Activated T-helper 1 cell treated with anti-CD3 and anti-CD28 coated beads, Interleukin-12 subunit alpha, Interleukin-12 subunit beta, Interleukin-2, Interleukin-4 antibody, amounts not matched to agents 30 ng/mL and 10 ng/mL and 1 ng/mL, durations not matched to agents 14 hours and 24 hours and 36 hours (primary cell): ENCODE measurements at places on chromosomes 6 and 20. TPM values are rescaled to one million over a fixed set of nuclear protein-coding genes. Genes with fewer than 3 reads are reported as not detected.

Gene MTFR2
- 23.3 and 27.6 TPM in 2 replicates for total RNA-seq

Gene LCA5
- total RNA-seq, result 0.08 and 0.17 TPM in 2 replicates

Gene HIVEP1
- total RNA-seq, result 69.8 and 72.7 TPM in 2 replicates

- H3K4me1 ChIP-seq, result peaks cover 11% of the 10 kb centered on the region
- no peak for DNase-seq
- no peak overlapping the region for H3K4me3 ChIP-seq
- no peak overlapping the region for H3K27ac ChIP-seq
- H3K36me3 ChIP-seq, result peaks cover 8% of the 10 kb centered on the region
- no peaks in the 10 kb centered on the region for H3K27me3 ChIP-seq
These were observed 18.0 kb downstream of the BAG2 start for GRCh38 chr6:57190140-57190539.

- H3K4me3 ChIP-seq, result peak overlapping the region; percentile 4
- H3K27me3 ChIP-seq, result no peaks in the 10 kb centered on the region
- H3K36me3 ChIP-seq, result peaks cover 18% of the 10 kb centered on the region
- DNase-seq, result no peak
- peak overlapping the region; percentile 84 for H3K27ac ChIP-seq
These were observed 351.2 kb upstream of the RUNX2 start for GRCh38 chr6:44976677-44977641.

GRCh38 chr6:154984146-154984545 lies 11.0 kb upstream of the TIAM2 start:
- no peak for DNase-seq
- no peaks in the 10 kb centered on the region for H3K36me3 ChIP-seq
- H3K4me3 ChIP-seq, result no peak overlapping the region
- peaks cover 11% of the 10 kb centered on the region for H3K4me1 ChIP-seq
- no peak overlapping the region for H3K27ac ChIP-seq

- no peaks in the 10 kb centered on the region for H3K4me1 ChIP-seq
- H3K27ac ChIP-seq, result no peak overlapping the region
- no peaks in the 10 kb centered on the region for H3K27me3 ChIP-seq
- no peaks in the 10 kb centered on the region for H3K36me3 ChIP-seq
- H3K4me3 ChIP-seq, result no peak overlapping the region
- no peak for DNase-seq
These were observed 538.6 kb upstream of the MARCKS start for GRCh38 chr6:113318575-113318917.

DNA sequence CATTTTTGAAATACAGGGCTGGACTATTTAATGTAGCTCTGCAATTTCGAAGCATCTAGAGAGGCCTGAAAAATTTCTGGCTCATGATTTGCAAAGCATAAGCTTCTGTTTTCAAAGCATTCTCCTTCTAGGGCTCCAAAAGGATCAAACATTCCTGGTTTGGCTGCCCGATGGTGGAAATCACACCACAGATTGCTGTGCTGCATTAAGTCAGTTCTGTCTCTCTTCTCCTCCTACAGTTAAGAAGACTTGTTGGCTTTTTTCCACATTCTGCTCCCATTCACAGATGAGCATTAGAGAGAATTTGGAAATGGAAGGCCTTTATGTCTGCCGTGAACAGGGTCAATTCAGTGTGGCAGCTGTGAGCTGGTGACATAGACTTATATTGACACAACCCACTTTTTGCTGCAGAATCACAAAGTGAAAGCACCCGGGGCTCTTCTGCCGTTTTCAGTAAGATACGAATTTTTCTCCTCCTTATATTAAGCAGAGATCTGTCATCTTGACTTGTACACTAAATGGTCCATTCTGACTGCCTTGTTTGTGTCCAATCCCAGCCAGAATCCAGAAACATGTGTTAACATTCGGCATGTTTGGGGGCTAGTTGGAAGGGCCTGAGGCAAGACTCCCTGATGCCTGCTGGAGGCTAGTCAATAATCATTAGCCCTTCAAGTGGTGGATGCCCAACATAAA lies 330.8 kb upstream of the DEFB112 start:
- DNase-seq, result no peak
- no peak overlapping the region for H3K4me3 ChIP-seq
- H3K27me3 ChIP-seq, result no peaks in the 10 kb centered on the region
- no peak overlapping the region for H3K27ac ChIP-seq

GRCh38 chr6:105102186-105102585 lies 77.6 kb downstream of the POPDC3 start:
- H3K4me1 ChIP-seq, result no peaks in the 10 kb centered on the region
- no peak for DNase-seq
- no peaks in the 10 kb centered on the region for H3K36me3 ChIP-seq
- no peak overlapping the region for H3K27ac ChIP-seq

DNA sequence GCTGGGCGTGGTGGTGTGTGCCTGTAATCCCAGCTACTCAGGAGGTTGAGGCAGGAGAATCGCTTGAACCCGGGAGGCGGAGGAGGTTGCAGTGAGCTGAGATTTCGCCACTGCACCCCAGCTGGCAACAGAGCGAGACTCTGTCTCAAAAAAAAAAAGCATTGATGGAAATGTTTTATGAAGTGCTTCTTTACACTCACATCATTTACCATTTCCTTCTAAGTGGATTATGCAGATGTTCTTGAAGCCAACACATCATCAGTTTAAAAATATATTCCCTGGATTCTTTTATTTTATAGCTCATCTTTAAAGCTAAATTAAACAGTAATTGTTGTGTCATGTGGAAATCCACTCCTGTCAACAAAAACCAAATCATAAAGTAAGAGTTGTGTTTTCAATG lies 35.9 kb upstream of the HDDC2 start:
- H3K27me3 ChIP-seq, result peaks cover 11% of the 10 kb centered on the region
- no peak overlapping the region for H3K27ac ChIP-seq
- DNase-seq, result no peak

DNA sequence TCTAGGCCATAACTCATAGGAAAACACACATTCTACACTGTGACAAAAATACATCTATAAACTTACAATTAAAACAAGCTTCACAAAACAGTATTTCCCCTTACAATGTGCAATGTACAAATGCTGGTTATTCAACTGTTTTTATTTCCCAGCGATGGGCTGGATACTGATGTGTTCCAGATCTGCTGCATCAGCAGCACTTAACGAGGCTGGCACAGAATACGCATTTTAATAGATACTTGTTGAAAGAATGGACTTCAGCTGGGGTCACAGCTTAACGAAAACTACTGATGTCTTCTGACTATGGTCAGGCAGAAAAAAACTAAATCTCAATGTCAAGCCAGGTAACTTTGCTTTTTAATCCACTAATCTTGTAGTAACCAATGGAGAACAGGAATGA lies 70.9 kb downstream of the B4GALT5 start:
- no peak overlapping the region for H3K27ac ChIP-seq
- DNase-seq, result no peak
- H3K36me3 ChIP-seq, result peaks cover 56% of the 10 kb centered on the region
- H3K4me1 ChIP-seq, result peaks cover 22% of the 10 kb centered on the region

- no peak overlapping the region for H3K27ac ChIP-seq
- H3K4me1 ChIP-seq, result peaks cover 15% of the 10 kb centered on the region
- peaks cover 18% of the 10 kb centered on the region for H3K27me3 ChIP-seq
- no peaks in the 10 kb centered on the region for H3K36me3 ChIP-seq
- H3K4me3 ChIP-seq, result no peak overlapping the region
These were observed 3.7 kb upstream of the BEND3 start for GRCh38 chr6:107118976-107119375.

- no peaks in the 10 kb centered on the region for H3K27me3 ChIP-seq
- H3K4me1 ChIP-seq, result no peaks in the 10 kb centered on the region
- no peak overlapping the region for H3K27ac ChIP-seq
These were observed 20.0 kb downstream of the GINM1 start for GRCh38 chr6:149586149-149586548.

- no peak overlapping the region for H3K4me3 ChIP-seq
- peaks cover 4% of the 10 kb centered on the region for H3K27me3 ChIP-seq
- H3K36me3 ChIP-seq, result no peaks in the 10 kb centered on the region
These were observed 108.4 kb upstream of the INSM1 start for GRCh38 chr20:20259533-20259932.

GRCh38 chr6:14270925-14271788 lies 153.6 kb downstream of the CD83 start:
- peaks cover 40% of the 10 kb centered on the region for H3K4me1 ChIP-seq
- DNase-seq, result peak; percentile 66
- H3K27ac ChIP-seq, result peak overlapping the region; percentile 90
- H3K27me3 ChIP-seq, result no peaks in the 10 kb centered on the region
- H3K4me3 ChIP-seq, result peak overlapping the region; percentile 62
- H3K36me3 ChIP-seq, result peaks cover 6% of the 10 kb centered on the region

DNA sequence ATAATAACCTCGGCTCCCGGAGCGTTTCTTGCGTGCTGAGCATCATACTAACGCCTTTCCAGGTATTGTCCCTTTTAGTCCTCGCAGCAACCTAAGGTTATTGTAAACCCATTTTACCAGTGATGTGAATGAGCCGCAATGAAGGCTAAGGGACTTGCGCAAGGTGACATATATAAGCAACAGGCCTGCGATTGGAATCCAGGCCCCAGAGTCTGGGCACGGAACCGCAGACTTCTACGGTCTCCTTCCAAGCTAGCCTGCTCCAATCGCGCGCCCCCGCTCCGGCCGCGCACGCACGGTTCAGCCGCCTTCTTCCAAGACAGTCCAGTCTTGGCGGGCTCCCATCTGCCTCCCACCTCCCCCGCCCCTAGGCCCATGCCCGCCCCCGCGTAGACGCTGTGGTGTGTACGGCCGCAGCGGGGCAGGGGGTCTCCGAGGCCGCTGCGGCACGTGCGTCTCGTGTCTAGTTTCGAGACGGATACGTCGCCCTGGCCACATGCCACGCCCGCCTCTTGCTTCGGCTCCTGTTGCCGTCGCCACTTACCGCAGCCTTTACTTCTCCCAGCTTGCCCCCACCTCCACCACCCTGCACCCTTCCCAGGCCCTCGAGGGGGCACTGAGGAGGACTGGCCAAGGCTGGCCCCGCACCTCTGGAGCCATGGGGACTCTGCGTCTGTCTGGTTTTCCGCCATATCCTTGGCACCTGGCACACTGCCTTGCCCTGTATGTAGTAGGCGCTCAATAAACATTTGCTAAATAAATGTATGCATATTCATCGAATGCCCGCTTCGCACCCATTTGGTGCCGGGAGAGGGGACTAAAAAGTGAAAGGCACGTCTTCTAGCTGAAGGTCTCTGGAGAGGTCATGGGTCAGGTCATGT lies 855 bp upstream of the GFOD1 start:
- no peak for DNase-seq
- peak overlapping the region; percentile 72 for H3K27ac ChIP-seq
- no peaks in the 10 kb centered on the region for H3K36me3 ChIP-seq

GRCh38 chr20:1430004-1430451 lies 36.6 kb downstream of the NSFL1C start:
- no peak overlapping the region for H3K4me3 ChIP-seq
- H3K36me3 ChIP-seq, result peaks cover 8% of the 10 kb centered on the region
- peaks cover 31% of the 10 kb centered on the region for H3K27me3 ChIP-seq
- peaks cover 48% of the 10 kb centered on the region for H3K4me1 ChIP-seq

- no peak overlapping the region for H3K27ac ChIP-seq
- no peaks in the 10 kb centered on the region for H3K27me3 ChIP-seq
- H3K4me3 ChIP-seq, result no peak overlapping the region
These were observed 219.0 kb downstream of the CDC5L start for GRCh38 chr6:44606504-44606903.

DNA sequence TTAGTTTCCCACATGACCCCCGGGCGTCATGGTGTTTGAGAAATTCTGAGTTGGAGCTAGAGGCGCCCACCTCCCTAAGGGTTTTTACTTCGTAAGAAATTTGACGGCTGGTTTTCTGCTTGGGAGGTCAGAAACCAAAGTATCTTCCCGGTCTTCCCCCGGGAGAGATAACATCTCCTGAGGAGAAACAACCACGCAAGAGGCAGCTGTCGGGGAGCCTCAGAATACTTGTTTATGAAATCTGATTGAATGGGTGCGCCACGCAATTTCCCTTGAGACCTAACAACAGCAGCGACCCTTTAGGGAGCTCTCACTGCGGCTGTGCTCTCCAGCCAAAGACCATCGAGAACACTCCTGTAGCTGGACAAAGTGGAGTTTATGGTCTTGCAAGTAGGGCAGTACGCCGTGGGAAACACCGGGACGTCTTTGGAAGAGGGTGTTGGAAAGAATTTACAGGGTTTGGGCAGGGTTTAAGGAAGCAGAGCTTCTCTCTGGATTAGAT lies 608 bp upstream of the EIF2S2 start:
- H3K4me3 ChIP-seq, result peak overlapping the region; percentile 88
- peaks cover 1% of the 10 kb centered on the region for H3K27me3 ChIP-seq
- H3K4me1 ChIP-seq, result peaks cover 39% of the 10 kb centered on the region
- peak overlapping the region; percentile 98 for H3K27ac ChIP-seq
- no peak for DNase-seq
- H3K36me3 ChIP-seq, result peaks cover 27% of the 10 kb centered on the region

- H3K27me3 ChIP-seq, result peaks cover 19% of the 10 kb centered on the region
- no peak overlapping the region for H3K4me3 ChIP-seq
These were observed 4.1 kb upstream of the GFOD1 start for GRCh38 chr6:13491538-13491937.

- H3K4me1 ChIP-seq, result no peaks in the 10 kb centered on the region
- no peak overlapping the region for H3K27ac ChIP-seq
- no peak for DNase-seq
- no peak overlapping the region for H3K4me3 ChIP-seq
These were observed 28.6 kb upstream of the LAMP5 start for GRCh38 chr20:9485614-9486340.

GRCh38 chr20:17615645-17616479 lies 46.0 kb downstream of the DSTN start:
- H3K4me1 ChIP-seq, result peaks cover 7% of the 10 kb centered on the region
- H3K4me3 ChIP-seq, result no peak overlapping the region
- DNase-seq, result no peak
- peaks cover 7% of the 10 kb centered on the region for H3K36me3 ChIP-seq
- H3K27ac ChIP-seq, result no peak overlapping the region

DNA sequence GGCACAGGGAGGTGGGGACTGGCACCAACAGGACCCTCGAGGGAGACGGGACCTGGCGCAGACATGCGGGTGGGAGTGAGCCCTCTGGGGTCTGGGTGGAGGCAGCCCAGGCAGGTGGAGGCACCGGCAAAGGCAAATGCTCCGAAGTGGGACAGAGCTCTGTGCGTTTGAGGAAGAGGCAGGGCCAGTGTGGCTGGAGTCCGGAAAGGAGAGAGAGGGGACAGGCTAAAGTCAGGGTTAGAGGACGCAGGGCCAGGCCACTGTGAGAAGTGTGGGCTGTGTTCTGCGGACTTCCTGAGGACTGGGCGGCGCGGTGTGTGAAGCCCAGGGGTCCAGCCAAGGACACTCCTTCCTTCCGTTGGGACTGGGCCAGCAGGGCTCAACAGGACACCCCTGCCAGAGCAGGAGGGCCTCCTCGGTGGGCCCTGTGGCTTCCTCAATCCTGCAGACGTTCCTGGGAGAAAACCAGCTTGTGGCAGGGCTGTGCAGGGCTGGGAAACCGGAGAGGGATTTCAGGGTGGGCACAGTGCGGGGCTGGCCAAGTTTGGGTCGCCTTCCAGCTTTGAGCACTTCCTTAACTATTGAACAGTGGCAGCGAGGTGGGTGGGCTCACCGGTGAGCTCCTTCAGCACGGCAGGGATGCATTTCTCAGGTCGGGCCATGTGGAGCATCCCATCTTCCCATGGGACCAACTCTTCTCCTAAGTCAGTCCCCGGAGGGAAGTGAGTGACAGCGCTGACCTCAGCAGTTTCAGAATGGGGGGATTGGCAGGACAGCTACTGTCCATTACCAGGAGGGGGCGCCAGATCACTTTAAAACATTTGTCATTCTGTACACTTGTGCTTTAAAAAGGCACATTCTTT lies 22.5 kb downstream of the MOCS3 start:
- H3K27me3 ChIP-seq, result peaks cover 12% of the 10 kb centered on the region
- H3K36me3 ChIP-seq, result no peaks in the 10 kb centered on the region
- H3K4me1 ChIP-seq, result peaks cover 16% of the 10 kb centered on the region
- no peak overlapping the region for H3K4me3 ChIP-seq

GRCh38 chr20:44773070-44773829 lies 27.6 kb downstream of the KCNK15 start:
- no peak overlapping the region for H3K27ac ChIP-seq
- H3K36me3 ChIP-seq, result no peaks in the 10 kb centered on the region
- no peak overlapping the region for H3K4me3 ChIP-seq
- no peaks in the 10 kb centered on the region for H3K4me1 ChIP-seq
